ENCODE measurements at places on chromosomes 13 and 19.

- DNase-seq = no peak
These were observed 99.5 kb upstream of the TMTC4 start for GRCh38 chr13:100773923-100774663.

- DNase-seq = no peak
These were observed at the start of gene CLEC4G for GRCh38 chr19:7732045-7732444. Gene CLEC4G, minus strand, starts transcription at chr19:7732110. Its CDS starts 8 bp downstream, at chr19:7732102.

- no peak for DNase-seq
These were observed 1.9 kb upstream of the SUGT1 start for GRCh38 chr13:52650731-52651130.

DNA sequence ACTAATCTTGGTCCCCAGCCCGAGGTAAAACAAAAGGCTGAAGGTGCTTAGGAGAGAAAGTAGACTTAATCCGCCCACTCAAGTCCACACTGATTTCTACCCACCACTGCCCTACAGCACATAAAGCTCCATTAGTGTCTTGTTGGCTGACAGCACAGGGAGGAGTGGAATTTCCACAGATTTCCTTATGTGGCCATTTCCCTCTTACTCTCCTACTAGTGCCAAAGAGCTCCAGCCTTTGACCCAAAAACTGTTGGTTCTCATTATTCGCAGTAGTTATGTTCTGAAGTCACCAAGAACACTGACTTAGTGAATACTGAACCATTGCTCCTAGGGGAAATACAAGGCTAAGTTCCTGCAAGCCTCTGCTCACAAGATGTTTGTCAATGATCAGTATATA, 61.2 kb downstream of the RAB20 start:
- DNase-seq = no peak

DNA sequence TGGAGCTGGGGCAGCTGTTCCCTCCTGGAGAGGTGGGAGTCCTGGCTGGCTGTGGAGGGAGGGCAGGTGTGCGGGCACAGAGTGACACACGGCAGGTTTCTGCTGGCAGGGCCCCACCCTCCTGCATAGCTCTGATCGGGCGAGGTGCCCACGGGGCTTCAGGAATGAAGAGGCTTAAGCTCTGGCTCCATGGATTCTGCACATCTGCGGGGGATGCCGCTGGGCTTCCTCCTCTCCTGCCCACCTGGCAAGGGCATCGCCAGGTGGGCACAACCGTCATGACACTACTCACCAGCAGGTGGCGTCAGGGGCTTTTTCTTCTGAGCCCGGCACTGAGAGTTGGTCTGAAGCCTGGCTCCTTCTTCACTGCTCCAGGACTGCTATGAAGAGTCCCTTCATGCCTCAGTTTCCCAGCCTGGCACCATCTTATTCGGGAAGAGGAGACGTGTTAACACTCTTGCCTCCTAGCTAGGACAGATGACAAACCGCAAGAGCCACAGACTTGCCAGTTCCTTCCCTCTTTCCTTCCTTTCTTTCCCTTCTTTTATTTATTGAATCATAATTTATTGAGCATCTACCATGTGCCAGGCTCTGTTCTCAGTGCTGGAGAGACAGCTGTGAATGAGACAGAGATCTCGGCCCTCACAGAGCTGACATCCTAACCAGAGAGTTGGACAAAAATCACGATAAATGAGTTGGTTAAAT, 15.2 kb upstream of the PAK4 start:
- DNase-seq = no peak

DNA sequence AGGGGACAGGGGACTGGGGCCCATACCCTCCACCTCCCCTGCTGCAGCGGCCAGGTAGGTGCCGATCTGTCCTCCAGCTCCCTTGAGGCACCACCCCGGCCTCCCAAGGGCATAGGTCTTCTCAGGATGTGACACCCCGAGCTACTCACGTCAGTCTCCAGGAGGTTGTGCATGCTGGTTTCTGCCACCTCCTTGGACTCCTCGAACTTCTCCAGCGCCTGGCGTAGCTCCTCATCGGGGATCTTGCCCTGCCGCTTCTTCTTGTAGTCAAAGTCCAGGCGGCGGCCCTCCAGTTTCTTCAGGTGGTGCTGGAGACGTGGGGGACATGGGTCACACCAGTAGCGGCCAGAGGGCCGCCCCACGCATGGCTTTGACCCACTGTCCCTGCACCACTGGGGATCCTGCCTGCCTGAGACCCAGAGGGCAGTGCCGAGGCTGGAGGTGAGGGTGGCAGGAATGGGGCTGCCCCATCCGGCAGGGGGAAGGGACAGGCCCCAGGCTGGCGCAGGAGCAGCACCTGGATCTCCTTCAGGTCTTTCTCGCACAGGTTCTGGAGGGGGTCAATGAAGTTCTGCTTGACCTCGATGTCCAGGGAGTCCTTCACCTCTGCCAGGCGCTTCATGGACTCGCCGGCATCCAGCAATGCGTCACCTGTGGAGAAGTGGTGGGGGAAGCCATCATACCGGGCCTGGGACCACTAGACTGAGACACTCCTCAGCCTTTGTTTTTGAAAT, 20.4 kb downstream of the MPND start:
- DNase-seq = no peak

- DNase-seq = no peak
These were observed 17.9 kb downstream of the GAS6 start for GRCh38 chr13:113845723-113846635.

GRCh38 chr19:40304306-40304705, 19.2 kb upstream of the AKT2 start:
- DNase-seq = no peak

DNA sequence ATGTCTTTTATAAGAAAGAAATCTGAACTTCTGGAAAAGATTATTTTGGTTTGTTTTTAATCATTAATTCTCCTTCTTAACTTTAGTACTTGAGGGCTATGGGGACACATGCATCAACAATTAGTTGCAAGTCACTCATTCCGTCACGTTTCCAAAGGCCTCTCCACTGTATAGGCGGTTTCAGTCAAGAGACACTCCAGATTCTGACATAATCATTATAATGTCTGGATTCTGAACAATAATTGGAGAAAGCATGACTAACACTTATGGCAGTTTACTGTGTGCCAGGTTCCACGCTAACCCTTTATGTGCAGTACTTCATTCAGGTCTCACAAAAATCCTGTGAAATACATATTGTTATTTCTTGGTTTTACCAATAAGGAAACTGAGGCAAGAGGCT, 71.9 kb downstream of the TNFRSF19 start:
- DNase-seq = no peak

Measured in fibroblast of skin of left biceps (primary cell).